ENCODE measurements at places on chromosomes 7 and 10.

DNA sequence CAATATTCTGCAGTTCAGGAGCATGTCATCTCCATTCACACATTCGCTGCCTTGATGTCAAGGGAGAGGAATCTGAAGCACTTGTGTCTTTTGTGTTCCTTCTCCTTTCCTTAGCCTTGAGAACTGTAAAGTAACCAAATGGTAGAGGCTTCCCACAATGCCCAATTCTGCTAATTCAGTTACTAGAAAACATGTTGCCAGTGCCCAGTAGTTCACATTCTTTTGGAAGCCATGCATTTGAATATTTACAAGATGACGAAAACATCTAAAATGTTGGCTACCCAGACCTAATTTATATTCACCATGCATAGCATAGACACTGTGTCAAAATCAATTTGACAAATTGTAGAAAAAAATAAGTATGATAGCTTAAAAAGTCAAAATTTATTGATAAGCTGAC is 852.7 kb upstream of the PHF14 start:
- no peak for DNase-seq

GRCh38 chr10:99369551-99369950 is 40.4 kb downstream of the CNNM1 start:
- DNase-seq: no peak

DNA sequence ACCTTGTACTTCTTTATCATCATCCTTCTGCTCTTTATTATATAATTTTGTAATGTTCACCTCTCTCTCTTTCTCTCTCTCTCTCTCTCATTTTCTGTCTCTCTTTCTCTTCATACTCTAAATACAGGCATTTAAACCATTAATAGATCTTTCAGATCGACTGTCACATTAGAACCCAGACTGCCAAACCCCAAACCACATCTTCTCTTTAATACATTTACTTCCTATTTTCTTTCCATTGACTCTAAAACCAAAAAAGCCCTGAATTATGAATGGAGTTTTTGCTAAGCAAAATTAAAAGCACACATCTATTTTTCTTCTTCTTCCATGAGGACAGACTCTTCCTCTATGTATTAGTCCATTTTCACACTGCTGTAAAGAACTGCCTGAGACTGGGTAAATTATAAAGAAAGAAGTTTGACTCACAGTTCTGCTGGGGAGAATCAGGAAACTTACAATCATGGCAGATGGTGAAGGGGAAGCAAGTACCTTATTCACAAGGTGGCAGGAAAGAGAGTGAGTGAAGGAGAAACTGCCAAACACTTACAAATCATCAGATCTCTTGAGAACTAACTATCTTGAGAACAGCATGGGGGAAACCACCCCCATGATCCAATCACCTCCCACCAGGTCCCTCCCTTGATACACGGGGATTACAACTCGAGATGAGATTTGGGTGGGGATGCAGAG is 272.7 kb upstream of the MGMT start:
- no peak for DNase-seq

- DNase-seq: no peak
Measured at GRCh38 chr7:149005427-149006344, 22.6 kb downstream of the PDIA4 start.

DNA sequence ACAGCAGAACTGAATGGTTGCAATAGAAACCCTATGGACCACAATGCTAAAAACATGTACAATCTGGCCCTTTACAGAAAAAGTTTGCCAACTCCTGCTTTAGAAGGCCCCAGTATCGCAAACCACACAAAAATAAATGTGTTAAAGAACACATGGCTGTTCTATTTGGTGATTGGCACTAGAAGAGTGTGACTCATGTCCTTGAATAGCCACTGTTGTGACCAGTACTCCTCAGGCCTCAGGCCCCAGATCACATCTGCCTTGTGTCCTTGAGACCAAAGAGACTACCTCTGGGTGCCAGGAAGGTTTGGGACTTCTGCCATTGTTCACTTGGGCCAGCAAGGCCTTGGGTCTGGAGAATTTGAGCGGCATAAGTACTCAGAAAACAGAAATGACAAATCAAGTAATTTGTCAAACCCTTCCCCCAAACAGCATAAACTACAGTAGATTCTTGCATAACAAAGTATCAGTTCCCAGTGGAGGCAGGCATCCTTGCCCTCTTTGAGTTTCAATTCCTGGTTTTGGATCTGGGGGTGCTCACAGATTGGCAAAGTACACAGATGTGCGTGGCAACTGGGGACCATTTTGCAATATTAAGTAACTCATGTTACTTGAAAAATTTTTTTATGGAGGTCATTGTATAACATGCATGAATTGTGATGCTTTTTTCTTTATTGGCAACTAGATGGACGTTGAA is 50.2 kb downstream of the MTURN start:
- DNase-seq: no peak

- no peak for DNase-seq
Measured at GRCh38 chr10:80154978-80155695, 22.6 kb downstream of the PLAC9 start.

DNA sequence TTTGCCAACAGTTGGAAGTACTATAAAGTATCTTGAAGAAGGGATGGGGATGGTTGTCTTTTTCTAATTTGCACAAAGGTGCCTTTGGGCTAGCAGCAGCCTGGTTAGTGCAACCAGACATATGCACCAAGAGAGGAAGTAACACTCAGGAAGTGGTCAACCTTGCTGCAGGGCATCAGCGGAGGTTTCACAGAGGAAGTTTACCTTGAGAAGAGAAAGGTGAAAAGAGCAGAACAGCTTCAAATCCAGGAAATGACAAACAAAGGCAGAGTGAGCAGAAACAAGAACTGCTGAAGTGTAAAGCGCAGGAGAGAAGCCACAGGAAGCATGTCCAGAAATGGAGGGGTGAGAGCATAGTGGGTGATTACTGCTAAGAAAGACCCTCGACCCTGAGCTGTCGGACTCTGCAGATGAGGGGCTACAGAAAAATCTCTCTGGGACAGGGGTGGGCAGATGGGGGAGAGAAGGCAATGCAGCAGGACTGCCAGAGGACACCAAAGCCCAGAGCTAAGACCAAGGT is 66.9 kb downstream of the STK17A start:
- DNase-seq: peak; percentile 94

DNA sequence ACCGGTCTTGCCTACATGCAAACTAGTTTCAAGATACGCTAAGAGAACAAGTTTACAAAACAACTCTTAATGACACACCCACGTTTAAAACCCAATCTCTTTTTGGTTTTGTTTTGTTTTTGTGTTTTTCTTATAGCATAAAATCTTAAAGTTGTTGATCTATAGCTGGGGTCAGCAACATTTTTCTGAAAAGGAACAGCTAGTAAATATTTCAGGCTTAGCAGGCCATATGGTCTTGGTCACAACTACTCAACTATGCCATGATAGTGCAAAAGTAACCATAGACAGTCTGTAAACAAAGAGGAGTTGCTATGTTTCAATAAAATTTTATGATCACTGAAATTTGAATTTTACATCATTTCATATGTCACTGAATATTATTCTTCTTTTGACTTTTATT is 327.4 kb downstream of the AGMO start:
- DNase-seq: no peak

DNA sequence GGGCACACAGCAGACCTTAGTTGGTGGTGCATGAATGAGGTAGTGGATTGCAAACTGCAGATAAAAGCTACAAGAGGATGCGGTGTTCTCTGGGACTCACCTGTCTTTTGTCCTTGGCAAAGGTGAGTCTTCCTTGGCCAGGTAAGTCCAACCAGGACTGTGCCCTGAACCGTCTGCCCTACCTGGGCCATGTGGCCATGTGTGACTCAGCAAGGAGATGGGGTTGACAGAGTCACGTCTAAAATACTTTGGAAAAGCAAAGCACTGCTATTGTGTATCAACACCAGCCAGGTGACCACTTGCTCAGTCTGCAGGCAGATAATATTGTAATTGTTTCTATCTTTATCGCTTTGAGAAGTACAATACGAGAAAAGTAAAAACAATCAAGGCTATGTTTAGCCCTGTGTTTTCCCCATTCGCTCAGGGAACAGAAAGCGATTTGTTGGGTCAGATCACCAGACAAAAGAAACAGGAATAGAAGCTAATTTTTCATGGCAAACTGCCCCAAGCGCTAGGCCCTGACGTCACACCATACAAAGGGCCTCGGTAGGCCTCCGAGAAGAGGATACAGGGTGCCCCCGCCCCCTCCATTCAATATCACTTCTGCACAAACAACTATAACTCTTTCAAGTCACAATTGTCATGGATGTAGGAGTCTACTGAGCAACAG is 57.3 kb downstream of the FAM53B start:
- DNase-seq: no peak

DNA sequence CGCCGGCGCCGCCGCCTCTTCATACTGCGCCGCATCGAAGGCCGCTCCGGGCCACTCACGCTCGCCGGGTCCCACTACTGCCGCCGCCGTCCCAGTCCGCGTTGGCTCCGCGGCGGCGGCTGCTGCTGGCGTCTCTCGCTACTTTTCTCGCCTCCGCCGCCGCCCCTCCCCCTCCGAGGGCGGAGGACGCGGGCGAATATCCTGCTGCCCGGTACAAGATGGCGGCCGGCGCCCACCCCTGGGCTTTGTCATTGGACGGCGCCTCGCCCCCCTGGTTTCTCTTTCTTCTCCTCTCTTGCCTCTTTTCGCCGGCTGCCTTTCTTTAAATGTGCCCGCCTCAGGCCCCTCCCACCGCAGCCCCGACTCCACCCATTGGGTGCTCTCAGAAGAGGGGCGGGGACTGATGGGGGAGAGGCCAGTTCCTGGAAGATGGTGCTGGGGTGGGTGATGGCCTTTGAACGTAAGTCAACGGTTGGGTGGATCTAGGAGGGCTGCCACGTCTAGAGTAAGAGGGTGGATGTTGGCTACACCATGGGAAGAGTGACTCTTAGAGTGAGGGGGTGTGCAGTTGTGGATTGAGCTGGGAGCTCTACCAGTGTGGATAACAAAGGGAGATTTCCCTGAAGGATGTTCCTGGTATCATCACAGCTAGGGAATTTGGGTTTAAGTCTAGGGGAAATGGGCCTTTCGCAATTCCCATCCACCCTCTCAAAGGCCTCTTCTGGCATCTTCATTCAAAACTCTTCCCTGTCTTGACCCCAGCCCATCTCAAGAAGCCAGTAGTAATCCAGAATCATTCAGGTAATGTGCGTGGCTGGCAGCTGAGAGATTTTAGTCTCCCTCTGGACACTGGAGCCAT is at the start of gene CCDC71L:
TSS of gene CCDC71L (minus strand) at position 297 of the 859 bp plus-strand sequence. CDS start at position 35, 262 bp downstream.
- peak; percentile 74 for DNase-seq

- DNase-seq: no peak
Measured at GRCh38 chr10:110006358-110007160, 1.2 kb upstream of the ADD3 start.

- DNase-seq: no peak
Measured at GRCh38 chr7:104903846-104904245, 110.2 kb upstream of the KMT2E start.

DNA sequence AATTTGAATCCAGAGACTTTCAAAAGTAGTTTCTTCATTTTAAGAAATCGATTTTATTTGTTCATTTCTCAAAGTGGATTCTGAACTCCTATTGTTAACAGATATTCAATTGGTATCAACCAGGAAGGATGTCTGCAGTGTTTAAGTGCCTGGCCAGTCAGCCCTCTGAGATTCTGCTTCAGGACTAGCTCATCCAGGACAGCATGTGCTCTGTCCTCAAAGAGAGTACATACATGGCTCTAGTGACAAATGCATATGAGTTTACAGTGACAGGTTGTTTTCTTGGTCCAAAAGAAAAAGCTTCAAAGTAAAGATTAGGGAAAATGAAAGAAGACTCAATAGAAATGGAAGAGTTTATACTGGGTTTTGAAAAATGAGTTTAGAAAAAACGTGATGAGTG is 8.4 kb upstream of the PTN start:
- DNase-seq: no peak

DNA sequence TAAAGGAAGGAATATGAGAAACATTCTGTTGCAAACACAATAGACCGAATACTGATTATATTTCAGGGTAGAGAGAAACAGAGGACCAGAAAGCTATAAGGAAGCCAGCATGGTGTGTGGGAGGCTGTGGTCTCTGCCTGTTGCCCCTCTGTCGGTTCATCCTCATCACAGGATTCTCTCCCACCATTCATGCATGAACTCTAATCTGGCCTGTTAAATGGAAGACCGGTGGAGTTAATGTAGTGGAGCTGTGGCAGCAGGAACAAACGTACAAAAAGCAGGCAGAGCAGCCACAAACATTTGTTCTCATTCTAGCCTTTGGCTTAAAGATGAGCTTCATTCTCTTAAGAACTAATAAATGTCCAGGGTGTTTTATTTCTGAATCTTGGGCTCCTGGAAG is 902.4 kb downstream of the LRMDA start:
- no peak for DNase-seq

- DNase-seq: no peak
Measured at GRCh38 chr7:9250876-9251275, 817.5 kb downstream of the NXPH1 start.

GRCh38 chr10:103605359-103606096 is 112.0 kb downstream of the NEURL1 start:
- DNase-seq: no peak

GRCh38 chr7:32178677-32179366 is 108.6 kb upstream of the PDE1C start:
- DNase-seq: no peak

- no peak for DNase-seq
Measured at GRCh38 chr7:116087291-116087690, 56.7 kb upstream of the TFEC start.

- peak; percentile 16 for DNase-seq
Measured at GRCh38 chr7:130838738-130839137, 104.7 kb upstream of the KLF14 start.

DNA sequence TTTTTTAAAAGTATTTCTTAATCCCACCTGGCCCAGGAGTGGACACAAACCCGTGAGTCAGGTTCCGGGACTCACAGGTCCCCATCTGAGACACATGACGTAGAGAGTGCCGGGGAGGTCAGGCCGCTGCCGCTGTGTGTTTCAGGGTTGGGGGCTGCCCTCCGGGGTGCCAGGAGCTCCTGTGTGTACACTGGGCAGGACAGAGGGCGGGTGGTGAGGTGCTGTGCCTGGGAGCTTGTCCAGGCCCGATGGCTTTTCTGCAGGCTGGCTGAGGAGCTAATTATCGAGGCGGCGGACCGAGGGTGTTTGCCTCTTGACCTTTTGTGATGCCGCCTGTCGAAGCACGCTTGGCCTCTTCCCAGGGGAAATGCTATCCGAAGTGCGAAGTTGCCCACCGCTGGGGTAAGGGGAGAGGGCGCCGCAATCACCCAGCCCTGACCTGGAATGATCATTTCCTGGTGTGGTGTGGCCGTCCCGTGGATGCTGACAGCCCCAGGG is 42.1 kb downstream of the FOXL3 start:
- no peak for DNase-seq

DNA sequence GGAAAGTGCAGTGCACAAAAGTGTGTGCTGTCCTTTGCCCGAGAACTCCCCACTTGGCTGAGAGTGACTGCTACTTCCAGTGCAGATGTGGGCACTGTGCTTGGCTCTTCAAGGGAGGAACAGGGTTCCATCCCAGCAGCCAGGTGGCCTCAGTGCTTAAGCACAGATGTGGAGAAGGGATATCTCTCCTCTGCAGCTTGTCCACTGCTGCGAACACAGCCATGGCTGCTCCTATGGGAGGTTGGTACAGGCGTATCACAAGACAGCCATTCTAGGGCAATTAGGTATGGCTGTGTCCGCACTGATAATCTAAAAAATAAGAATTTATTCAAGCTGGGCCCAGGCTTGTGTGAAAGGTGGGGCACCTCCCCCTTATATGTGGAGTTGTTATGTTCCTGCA is 66.6 kb downstream of the GLCCI1 start:
- DNase-seq: no peak

GRCh38 chr10:32680803-32681557 is 235.0 kb downstream of the CCDC7 start:
- no peak for DNase-seq
